ENCODE measurements at places on chromosomes 4 and X.

- no peak for DNase-seq
Measured at GRCh38 chr4:54228056-54228527, 1.0 kb upstream of the PDGFRA start.

DNA sequence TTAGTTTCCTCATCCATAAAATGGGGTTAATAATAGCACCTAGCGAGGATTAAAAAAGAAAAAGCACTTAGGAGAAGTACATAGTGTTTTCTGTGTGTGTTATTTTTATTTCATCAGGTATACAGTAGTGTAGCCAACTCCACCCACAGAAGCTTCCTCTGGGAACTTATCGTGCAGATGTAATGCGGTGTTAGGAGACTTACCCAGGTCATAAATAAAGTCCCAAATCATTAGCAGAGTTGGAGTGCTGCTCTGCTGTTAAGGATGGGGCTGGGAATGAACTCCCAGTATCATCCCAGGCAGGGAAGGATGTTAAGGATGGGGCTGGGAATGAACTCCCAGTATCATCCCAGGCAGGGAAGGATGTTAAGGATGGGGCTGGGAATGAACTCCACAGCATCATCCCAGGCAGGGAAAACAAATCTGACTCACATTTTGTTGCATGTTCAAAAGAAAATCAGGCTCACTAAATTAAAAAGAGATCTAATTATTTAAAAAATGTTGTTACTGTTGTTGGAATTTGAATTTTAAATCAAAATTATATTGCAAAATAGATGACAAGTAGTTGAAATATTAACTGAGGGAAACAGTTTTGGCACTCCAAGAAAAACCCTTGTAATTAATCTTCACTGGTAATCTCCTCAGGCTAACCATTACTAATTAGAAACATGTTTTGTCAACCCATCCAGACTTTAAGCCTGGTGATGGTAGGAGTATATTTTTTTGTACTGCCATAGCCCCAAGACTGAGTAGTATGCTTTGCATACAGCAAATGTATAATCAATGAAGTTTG, 10.2 kb upstream of the SFRP2 start:
- no peak for DNase-seq

GRCh38 chrX:45669715-45670340, 469.2 kb upstream of the DIPK2B start:
- no peak for DNase-seq

GRCh38 chrX:31021537-31021936, 50.3 kb downstream of the FTHL17 start:
- DNase-seq, result no peak

GRCh38 chrX:25853002-25853479, 285.1 kb upstream of the MAGEB18 start:
- DNase-seq, result no peak

DNA sequence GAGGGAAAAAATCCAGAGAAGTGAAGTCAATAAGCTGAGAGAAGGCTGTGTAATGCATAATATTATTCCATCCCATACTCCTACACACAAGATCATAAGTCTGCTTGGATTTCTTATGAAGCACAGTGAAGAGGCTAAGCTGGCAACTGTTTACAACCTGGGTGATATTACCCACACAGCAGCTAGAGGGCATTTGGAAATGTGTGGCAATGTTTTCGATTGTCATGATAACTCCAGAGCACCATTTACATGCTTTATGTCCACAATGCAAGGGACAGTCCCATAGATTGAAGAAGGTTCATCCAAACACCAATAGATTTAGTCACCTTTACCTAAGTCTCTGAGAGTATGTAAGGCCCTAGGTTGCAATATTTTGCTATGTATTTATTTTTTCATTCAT, 412.2 kb downstream of the PPP3CA start:
- no peak for DNase-seq

DNA sequence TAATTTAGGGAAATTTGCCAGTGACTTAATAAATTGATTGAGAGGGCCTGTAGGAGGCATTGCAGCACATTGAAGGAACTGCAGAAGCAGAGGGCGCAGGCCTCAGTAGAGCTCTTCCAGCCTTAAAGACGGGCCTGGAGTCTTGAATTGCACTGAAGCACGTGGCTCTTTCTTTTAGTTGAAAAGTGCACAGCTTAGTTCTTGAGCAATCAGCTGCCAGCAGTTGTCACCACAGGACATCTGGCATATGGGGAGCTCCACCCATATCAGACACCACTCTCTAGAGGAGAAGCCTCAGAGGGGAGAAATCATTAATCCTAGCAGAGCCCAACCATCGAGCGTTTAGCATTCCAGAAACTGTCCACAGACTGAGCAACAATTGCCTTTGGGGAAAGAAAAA, 16.0 kb upstream of the FGF16 start:
- DNase-seq, result no peak

DNA sequence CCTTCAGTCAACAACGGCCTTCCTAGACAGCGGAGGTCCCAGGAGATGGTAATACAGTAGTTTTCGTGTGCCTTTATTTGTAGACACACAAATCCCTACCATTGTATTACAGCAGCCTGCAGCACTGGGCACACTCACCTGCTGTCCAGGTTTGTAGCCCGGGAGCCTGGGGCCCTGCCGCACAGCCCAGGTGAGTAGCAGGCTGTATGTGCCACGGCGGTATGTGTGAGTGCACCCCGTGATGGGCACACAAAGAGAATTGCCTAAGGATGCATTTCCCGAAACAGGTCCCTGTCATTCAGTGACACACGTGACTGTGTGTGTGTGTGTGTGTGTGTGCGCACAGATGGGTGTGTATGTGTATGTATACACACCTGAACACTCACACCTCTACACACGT, 8.1 kb upstream of the SLC25A6 start:
- DNase-seq, result no peak
